ENCODE measurements at places on chromosomes 2 and 18.

GRCh38 chr2:61786876-61787275, 67.0 kb downstream of the FAM161A start:
- DNase-seq: no peak

- DNase-seq: no peak
Measured at GRCh38 chr2:187057466-187057865, 208.5 kb upstream of the ZSWIM2 start.

- DNase-seq: peak; percentile 94
Measured at GRCh38 chr2:127064642-127065250, 42.2 kb downstream of the BIN1 start.

DNA sequence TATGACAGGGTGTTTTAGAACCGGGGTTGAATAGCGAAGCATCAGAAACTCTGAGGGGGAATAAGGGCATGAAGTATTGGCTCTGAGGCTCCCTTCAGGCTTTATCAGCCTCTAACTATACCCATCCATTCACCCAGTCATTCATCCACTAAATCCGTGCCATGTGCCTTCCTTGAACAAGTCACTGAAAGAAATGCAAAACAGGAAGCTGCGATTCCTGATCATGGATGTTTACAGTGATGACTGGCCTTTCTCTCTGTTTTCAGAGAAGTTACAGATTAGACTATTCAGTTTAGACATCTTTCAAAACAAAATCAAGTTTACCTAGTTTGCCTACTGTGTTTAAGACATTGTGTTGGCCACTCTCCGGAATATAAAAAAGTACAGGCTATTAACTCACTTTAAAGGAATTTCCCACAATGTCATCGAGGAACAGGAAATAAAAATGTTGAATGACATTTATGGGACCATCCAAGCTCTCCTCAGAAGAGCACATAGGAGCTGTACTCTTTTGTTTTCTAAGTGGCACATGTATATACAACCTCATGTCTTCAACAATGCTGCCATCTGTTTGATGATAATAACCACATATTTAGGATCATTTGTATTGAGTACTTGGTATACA, 43.8 kb upstream of the SLC14A1 start:
- DNase-seq: no peak

DNA sequence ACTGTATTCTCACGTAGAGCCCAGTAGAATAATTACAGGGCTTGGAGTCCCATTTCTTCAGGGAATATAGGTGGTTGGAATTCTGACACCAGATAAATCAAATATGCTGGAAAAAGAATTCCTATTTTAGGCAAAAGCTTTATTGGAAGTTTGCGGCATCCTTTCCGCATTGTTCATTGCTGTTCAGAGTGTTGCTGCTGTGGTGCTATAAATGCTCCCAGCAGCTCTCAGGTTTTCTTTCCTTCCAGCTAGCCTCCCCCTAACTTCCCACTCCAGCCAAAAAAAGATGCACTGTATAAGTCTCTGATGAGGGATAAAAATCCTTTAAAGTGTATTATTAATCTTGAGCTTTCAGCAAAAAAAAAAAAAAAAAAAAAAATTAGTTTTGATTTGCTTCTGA, 25.5 kb upstream of the POLR1B start:
- no peak for DNase-seq

DNA sequence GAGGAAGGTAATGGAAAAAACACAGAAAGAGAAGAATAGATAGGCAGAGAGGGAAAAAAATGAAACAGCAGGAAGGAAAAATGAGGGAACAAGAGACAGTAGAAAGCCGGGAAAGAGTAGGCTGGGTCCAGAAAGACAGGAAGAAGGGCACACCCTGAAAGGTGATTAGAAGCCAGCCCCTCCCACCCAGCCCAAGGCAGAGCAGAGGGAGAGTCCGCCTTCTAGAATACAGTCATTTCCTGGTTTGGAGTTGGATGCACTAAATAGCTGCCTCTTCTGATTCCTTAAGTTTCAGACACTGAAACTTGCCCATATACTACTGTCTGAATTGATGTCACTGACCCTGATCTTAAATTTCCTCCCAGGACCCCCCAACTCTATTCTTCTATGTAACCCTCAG, 17.9 kb upstream of the DSG3 start:
- no peak for DNase-seq

DNA sequence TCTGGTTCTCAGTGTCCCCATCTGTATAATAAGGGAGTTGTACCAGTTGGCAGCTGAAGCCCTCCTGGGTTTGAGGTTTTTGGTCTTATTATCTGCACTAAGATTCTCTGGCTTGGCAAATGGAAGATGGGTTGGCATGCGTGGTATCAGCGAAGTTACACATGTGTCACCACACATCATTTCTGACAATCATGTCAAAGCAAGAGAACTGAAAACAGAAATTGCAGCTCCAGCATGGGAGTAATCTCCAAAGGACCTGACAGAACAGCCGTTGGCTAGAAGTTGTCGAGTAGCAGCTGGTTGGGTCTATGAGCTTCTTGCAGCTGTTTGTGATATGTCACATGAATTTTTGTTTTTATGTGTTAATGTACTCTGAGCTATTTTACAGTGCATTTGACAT, 317.4 kb downstream of the SLC4A3 start:
- no peak for DNase-seq

DNA sequence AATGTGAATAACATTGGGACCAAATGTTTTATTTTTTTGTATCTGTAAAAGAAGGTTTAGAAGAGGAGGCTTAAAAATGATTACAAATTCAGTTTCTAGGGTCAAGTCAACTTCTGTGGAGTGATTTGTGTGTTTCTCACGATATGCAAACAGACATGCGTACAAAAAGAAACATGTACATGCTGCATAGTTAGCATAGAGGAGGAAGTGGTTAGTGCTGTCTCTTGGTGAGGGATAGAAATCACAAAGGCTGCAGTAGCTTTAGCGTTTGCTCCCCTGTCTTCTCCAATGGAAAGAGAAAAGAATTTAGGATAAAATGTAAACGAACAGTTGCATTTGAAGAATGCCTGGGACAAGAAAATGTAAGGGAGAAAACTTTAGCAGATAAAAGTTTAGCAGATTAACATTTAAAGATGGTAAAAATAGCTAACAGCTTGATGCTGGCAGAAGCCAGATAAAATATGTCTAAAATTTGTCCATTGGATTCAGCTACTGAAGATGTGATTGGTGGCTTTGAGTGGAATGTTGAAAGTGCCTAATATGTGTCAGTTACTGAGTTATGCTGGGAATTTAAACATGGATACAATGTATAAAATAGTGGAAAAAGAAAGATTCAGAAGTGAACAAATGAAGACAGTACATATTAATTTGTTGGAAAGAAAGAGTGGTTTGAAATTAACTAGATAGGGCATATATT, 44.9 kb downstream of the MALT1 start:
- DNase-seq: no peak

DNA sequence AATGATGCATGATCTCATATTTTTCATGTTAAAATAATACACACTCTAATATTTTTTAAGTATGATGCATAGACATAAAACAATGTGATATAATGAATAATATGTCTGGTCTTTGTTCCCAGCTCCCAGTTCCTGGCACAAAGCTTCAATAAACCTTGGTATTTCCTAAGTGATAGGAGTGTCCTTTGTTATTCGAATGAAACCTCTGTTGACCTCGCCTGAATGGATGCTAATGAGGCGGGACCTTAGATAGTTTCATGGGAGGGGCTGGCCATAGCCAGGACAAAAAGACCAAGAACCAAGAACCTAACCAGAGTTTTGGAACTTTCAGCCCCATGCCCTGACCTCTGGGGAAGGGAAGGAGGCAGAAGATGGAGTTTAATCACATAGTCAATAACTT, 257.7 kb upstream of the COPS8 start:
- no peak for DNase-seq

DNA sequence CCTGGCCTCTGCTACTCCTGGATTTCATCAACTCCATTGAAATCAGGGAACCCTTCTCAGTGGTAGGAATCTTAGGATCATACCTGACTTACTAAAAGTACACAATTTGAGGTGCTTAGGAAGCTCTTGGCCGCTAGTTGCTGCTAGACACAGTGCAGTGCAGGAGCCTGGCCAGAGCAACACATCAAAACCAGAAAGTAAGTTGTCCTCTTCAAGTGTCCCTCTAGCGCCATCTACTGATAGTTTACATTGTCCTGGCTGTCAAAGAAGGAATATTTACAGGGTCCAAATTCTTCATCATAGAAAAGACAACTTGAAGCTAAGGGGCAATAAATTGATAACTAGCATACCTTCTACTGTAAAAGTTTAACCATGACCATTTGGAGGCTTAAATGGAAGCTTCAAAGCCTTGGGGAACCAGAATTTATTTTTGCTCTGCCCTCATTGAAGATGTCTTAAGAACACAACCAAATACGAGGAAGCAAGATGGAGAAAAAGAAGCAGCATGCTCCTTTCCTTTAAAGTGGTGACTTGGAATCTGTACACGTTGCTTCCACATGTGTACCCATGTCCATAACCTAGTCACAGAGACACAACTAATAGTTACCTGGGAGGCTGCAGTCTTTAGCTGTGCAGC, 889.1 kb upstream of the GCFC2 start:
- DNase-seq: peak; percentile 14

DNA sequence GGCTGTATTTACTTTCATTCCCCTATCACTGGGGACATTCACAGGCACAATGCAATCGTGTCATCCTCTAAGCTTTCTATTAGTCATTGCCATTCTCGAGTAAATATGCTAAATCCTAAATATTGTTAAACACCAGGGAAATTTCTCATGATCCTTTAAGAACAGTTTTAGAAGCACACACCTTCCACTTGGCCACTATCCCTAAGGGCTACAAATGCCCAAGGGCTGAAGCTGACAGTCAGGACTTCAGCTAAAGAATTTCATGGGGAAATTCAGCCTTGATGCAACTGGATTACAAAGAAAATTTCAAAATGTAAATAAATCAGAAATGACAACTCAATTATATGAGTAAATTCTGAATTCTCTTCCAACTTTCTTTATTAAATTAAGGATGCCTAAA, 163.1 kb upstream of the PID1 start:
- no peak for DNase-seq

GRCh38 chr18:57559314-57559713, 27.2 kb downstream of the FECH start:
- no peak for DNase-seq

DNA sequence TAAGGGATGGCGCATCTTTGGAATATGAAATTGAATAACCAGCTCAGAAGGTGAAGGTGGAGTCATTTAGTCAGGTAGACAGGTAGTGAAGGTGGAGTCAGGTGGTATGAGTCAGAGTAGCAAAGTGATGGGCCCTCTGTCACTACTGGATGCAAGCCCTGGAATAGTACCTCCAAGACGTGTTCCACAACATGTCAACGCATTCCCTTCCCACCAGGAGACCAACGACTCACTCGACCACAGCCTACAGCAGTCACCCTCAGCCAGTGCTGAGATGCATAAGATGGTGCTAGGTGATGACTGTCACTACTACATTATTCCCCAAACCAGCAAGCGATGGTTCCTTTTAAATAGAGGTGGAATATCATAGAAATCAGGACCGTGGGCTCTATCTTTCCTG, 6.8 kb downstream of the CPLX4 start:
- no peak for DNase-seq
